ENCODE measurements at places on chromosomes 16 and 17.
A peak's percentile ranks its signal among the peaks of the same experiment; 100 is the strongest.

GRCh38 chr17:78979780-78980623 is at the start of gene LGALS3BP:
TSS of gene LGALS3BP (minus strand) at chr17:78979923. CDS start at chr17:78977191, 2,732 bp downstream.
- peak; percentile 67 for DNase-seq

DNA sequence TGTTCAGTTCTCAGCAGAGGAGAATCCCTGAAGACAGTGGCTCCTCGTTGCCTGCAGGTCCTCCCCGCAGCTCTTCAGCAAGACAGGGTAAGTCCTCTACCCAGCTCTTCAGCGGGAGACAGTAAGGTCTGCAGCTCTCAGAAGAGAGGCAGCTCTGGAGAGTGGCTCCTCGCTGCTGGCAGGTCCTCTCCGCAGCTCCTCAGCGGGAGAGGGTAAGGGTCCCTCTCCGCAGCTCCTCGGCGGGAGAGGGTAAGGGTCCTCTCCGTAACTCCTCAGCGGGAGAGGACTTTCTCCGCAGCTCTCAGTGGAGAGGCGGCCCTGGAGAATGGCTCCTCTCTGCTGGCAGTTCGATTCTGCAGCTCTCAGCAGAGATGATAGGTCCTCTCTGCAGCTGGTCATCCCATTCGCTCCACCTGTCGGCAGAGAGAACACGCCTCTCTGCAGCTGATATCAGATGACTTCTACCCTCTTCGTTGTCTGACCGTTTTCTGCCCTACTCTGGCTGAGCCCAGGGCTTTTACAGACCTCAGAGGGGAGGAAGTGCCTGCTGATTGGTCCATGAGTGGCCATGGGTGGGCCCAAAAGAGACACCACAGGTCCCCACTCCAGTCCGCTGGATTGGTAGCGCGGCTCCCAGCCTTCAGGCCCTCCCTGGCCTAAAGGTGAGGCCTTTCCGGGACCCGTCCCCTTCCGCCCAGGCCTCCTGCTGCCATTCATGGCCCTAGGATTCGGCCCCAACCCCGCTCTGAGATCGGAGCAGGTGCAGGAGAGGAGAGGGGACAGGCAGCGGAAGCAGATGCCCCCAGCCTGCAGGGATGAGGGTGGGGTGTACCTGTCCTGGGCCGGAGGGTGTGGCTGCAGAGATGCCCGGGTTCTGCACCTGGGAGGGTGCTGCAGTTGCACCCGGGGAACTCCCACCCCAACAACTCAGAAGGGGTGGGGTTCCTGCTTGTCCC is 11.9 kb upstream of the SHCBP1 start:
- DNase-seq, result no peak

GRCh38 chr16:29694384-29695195 is 15.6 kb downstream of the QPRT start:
- no peak for DNase-seq

- DNase-seq, result no peak
Observed at GRCh38 chr16:30456302-30456701, 10.6 kb upstream of the SEPHS2 start.

DNA sequence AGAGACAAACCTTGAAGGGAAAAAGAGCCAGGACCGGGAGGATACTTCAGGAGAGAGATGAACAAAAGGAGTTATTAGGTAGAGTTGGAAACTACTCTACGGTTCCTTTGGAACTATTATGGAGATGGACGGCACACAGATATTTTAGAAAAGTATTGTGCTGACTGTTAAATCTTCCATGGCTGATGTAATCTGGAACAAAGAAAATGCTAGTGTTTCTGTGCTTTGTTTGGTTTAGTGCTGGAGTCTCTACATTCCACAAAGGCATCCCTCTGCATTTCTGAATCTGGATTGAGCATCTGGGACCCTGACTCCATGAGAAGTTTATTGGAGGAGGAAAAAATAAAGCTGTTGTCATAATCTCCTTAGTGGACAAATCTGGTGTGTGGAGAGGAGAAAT is 57.2 kb downstream of the RPGRIP1L start:
- no peak for DNase-seq

DNA sequence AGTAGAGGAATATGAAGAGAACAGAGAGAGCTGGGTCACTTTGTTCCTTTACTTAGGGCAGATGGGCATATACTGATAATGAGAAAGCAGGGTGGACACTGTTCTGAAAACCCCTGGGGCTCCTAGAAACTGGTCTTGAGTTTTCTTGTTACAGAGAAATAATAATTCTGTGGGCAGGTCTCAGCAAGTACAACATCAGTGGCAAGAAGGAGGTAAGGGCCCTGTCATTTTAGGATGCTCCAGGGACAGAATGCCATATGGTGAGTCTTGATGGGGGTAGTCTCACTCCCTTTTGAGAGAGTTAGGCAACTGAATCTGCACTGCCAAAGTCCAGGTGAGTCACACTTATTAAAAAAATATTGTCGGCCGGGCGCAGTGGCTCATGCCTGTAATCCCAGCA is 102.3 kb downstream of the KCNJ2 start:
- no peak for DNase-seq

DNA sequence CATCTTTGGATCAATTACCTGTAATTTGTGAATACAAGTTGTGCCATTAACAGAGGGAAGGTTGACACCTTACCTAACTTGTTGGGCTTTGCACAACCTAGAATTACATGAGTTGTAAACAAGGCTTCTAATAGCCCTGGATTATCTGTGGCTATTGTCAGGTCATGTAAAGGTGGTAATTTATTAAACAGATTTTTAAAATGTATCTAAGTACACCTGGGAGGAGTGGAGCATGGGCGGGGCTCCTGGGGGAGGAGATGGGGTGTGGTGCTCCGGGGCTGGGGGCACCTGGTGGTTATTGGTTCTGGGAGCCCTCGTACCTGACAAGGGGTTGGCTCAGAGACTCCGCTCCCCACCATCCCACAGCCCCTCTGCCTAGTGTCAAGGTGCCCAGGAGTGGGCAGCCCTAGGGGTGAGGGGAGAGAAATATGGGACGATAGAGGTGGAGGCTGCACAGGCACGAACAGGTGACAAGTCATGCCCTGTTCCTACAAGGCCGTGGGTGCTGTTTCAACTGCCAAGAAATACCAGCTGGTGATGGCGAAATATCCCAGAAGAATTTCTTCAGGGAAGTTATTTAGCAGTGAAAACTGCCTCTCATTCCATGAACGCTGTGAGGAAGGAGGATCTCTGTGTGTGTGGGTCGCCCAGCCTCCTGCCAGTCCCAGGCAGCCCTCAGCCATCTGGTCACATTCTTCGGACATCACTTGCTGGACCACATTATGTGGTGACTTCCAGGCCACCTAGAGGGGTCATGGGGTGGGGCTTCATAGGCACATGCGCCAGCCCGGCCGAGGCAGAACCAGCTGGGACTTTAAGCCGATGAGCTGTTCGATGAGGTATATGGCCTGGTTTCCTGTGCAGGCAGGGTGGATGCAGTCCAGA is 55.5 kb upstream of the IRX3 start:
- peak; percentile 52 for DNase-seq

GRCh38 chr16:70571623-70572022 is 48.0 kb downstream of the SF3B3 start:
- no peak for DNase-seq

- peak; percentile 52 for DNase-seq
Observed at GRCh38 chr16:65672960-65673359, 551.1 kb upstream of the CDH11 start.

- DNase-seq, result no peak
Observed at GRCh38 chr16:88967830-88968588, 9.0 kb downstream of the CBFA2T3 start.

DNA sequence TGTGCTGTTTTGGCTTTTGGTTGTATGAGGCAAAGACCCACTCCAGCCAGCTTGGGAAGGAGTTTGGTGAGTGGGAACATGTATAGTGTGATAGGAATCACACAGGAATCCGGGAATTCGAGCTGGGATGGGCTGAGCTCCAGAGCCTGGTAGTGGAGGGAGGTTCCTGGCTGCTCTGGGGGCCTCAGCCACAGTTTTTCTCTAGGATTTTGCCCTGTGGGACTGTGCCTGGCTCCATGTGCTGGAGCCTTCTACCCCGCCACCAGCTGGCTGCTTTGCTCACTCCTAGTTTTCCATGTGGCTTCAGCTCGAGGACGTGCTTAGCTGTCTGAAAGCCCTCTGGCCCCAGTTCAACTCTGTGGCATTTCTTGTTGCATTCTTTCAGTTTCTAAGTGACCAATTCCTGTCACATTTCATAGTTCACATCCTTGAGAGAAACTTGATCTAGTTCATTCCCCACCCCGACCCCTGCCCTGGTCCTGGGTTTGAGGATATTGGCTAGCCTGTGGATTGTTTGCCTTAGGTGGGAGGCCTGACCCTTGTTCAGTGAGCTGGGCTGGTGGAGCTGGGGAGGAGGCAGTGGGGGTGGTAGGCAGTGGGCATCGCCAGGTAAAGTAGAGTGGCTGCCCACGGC is 5.0 kb downstream of the SEC14L1 start:
- peak; percentile 73 for DNase-seq
